ENCODE measurements at places on chromosomes 3 and 15. TPM values are rescaled to one million over a fixed set of nuclear protein-coding genes. Genes with fewer than 3 reads are reported as not detected.

DNA sequence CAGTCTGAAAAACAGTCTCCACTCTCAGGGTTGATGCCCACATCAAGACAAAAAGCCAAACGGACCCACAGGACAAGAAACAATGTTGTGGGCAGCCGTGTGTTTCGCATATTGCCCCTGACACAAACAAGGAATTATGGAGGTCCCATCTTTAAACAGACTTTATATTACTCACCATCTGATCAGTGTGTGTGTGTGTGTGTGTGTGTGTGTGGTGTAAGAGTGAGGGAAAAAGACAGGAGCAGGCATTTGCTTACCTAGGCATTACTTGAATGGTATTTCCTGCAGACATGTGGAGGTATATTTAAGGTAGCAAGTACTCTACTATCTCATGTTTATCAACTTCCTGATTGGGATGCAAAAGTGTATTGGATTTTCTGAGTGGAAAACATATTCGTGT lies 136.3 kb downstream of the TMCO5A start:
- no peak for DNase-seq

The ACVR2B gene
- total RNA-seq: 6.2 TPM

DNA sequence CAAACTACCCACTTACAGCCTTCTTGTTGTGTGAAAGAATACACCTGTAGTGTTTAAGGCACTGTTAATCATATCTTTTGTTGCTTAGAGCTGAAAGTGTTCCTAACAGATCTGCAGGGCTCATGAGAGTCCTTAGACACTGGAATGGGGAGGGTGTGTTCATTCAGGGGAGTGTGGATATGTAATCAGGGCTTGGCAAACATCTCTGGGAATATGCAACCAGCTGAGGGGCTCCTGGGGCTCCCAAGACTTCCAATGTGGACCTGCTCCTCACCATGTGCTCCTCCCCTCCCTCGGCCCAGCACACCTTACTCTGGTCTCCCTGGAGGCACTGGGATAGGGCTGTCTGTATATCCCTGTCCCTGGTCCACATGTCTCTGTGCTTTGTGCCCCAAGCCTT lies 30.3 kb upstream of the MFSD1 start:
- DNase-seq: peak; percentile 78

GRCh38 chr3:172073262-172073915 lies 34.0 kb downstream of the FNDC3B start:
- no peak for DNase-seq

DNA sequence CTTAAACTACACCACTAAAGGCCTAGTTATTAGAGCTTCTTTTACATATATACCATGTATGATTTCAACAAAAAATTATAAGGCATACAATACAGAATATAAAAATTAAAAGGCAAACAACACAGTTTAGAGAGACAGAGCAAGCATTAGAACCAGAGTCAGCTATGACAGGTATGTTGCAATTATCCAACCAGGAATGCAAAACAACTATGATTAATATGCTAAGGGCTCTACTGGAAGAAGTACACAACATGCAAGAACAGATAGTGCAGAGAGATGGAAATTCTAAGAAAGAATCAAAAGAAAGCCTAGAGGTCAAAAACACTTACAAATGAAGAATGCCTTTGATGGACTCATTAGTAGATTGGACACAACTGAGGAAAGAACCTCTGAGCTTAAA lies 39.6 kb downstream of the CCDC54 start:
- DNase-seq: no peak

DNA sequence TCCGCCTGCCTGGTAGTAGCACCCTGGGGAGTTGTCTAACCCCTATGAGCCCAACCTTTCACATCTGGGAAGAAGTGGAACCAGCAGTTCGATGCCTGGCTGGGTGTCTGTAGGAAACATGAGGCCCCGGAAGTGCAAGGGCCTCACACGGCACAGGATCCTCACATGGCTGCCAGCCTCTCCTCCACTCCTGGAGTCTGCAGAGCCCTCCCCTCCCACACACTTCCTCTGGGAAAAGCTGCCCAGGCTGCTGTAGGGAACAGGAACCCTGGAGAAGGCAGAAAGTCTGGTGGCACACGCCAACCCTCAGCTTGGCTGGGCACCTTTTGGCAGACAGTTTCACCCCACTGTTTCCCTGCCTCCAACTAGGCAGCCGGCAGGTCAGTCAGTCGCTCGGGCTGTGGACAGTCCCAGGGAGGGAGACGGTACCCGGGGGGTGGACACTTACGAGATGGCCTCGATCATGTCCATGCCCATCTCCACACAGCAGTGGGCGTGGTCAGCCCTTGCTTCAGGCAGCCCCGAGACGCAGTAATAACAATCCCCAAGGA lies 118.4 kb downstream of the ADCY5 start:
- DNase-seq: no peak

The GATM gene
- total RNA-seq: 4.1 TPM

The PLCH1 gene
- total RNA-seq: 11.6 TPM

All from Calu3 (cell line).